Dermis blood vessel endothelial cell (primary cell): ENCODE measurements at places on chromosomes 5 and 9. TPM values are rescaled to one million over a fixed set of nuclear protein-coding genes. Genes with fewer than 3 reads are reported as not detected.

Gene C9orf153
- 0.14 TPM in 1 of 2 replicates, not detected in the other for total RNA-seq

Gene ADAM19
- 30.0 and 43.7 TPM in 2 replicates for total RNA-seq

Gene ENHO
- 0.42 TPM in 1 of 2 replicates, not detected in the other for total RNA-seq

Gene DEPDC1B
- total RNA-seq = 6.8 and 19.7 TPM in 2 replicates

Gene SMIM33
- not detected in 2 replicates for total RNA-seq

Gene PPP3R2
- total RNA-seq = not detected in 2 replicates

Gene TMEM171
- total RNA-seq = 1.0 and 1.9 TPM in 2 replicates

Gene PAM
- 264 and 271 TPM in 2 replicates for total RNA-seq

Gene GARNL3
- 2.4 and 3.4 TPM in 2 replicates for total RNA-seq

Gene C1QTNF3
- total RNA-seq = under 0.01 and 0.51 TPM in 2 replicates

Gene SNCB
- total RNA-seq = 0.84 and 1.4 TPM in 2 replicates

- no peak for DNase-seq
Observed at GRCh38 chr5:7802855-7803254, 48.1 kb downstream of the CFAP90 start.

DNA sequence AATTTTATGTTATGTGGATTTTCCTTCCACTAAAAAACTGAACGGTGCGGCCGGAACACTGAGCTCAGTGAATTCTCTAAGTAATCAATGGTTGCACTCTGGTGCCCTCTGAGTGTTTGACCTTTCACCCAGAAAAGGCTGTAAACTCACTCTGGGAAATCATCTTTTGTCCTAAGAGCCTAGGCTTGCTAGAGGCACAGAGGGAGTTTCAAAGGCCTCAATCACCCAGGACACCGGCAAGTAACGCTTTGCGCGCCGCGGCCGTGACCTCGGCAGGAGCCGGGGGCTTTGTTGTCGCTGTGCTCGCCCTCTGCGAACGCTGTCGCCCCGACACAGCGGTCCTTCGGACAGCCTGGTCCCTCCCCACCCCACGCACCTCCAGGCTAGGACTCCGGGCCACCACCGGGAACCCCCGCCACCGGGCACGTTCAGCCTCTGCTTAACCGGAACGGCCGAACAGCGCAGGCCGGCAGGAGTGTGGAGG lies 703 bp downstream of the ISCA1 start:
- DNase-seq = no peak

GRCh38 chr5:61620699-61621182 lies 288.7 kb downstream of the ZSWIM6 start:
- DNase-seq = no peak

DNA sequence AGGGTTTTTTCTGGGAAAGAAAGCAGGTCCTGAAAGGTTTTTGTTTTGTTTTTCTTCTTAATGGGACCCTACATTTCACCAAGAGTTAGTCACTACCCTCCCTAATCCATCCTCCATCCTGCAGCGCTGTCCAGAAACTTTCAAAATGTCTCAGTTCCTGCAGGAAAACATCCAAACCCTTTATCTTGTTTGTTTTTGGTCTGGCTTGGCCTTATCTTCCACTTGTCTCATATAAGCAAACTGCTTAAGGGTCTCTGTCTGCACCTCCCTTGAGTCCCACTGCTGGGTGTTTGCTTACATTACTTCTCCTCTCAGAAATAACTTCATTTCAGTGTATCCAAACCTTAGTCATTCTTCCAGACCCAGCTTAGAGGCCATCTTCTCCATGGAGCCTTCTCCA lies 11.0 kb upstream of the TRAF1 start:
- DNase-seq = no peak

GRCh38 chr9:120284821-120285220 lies 295.1 kb downstream of the CDK5RAP2 start:
- no peak for DNase-seq

DNA sequence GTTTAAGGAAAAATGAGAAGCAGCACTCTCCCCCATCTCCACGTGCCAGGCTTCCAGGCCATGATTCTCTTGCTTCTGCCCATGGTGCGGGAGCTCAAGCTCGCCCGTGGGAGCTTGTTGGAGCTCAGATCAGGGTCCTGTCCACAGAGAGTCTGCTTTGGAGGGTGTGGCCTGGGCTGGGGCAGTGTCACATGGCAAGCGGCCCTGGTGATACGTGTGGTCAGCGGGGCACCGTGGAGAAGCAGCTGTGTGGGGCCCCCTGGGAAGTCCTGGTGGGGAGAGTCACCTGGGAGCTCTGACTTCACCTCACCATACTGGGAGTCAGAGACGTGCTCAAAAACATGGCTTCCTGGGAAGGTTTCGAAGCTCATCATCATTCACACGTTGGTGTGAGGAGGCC lies 275.3 kb downstream of the GADD45G start:
- no peak for DNase-seq

DNA sequence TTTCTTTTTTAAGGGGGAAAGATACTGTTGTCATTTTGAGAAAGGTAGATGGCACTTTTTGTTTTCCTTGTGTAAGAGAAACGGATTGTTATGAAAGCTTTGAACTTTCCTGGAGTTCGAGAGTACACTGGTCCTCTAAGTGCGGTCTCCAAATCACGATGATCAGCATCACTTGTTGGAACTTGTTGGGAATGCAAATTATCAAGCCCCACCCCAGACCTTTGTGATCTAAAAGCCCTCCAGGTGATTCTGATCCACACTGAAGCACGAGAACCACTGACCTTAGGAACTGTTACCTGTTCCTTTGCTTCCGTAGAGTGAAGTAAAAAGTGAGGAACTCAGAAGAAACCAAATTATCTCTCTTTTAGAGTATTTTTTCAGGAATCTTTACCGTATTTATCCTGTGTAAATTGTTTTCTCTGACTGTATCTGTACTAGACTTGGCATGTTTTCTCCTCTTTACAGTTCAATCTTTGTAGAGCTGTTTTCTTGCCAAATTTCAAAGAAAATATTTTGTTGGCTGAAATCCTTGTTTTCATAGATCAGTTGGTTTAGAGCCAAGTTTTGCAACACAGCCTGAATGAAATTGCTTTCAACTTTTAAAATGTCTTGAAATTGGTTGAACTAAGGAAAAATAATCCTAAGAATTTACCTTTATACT lies 4.0 kb downstream of the MAT2B start:
- peak; percentile 59 for DNase-seq

DNA sequence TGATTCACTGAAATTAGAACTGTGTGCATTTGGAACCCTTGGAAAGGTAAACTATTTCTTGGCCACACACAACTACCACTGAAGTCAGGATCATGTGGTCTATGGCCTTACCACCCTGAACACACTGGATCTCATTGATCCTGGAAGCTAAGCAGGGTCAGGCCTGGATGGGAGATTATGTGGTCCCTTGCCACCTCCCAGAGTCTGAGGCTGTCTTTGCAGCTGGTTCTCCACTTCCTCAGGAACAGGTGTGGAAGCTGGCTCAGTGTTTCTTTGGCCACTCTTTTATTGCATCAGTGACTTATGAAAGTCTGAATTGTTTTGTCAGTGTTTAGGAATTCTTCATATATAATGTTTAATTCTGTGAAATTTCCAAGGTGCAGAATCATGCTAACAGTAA lies 89.2 kb downstream of the TEK start:
- peak; percentile 29 for DNase-seq

DNA sequence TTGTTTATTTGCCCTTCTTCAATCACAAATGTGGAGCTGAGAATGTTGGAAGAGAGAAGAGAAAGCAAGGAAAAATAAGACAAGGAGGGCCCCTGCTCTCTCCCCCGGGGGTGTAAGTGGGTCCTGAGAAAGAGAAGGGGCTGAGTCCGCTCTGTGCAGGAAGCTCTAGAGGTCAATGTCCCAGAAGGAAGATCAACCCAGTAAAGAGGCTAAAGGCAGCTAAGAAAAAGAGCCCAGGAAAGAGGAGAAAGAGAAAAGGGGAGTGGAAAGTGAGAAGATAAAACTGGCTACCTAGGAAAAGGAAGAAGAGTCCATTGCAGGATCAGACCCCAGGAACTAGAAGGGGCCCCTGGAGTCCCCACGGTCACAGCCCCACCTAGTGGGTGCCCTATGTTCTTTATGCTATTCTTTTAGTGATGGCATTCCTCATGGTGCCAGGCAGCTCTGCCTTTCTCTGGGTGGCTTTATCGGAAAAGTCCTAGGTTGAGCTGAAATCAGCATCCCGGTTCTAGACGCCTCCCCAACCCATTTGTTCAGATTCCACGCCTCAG lies 583.4 kb downstream of the ACTL7B start:
- peak; percentile 67 for DNase-seq

DNA sequence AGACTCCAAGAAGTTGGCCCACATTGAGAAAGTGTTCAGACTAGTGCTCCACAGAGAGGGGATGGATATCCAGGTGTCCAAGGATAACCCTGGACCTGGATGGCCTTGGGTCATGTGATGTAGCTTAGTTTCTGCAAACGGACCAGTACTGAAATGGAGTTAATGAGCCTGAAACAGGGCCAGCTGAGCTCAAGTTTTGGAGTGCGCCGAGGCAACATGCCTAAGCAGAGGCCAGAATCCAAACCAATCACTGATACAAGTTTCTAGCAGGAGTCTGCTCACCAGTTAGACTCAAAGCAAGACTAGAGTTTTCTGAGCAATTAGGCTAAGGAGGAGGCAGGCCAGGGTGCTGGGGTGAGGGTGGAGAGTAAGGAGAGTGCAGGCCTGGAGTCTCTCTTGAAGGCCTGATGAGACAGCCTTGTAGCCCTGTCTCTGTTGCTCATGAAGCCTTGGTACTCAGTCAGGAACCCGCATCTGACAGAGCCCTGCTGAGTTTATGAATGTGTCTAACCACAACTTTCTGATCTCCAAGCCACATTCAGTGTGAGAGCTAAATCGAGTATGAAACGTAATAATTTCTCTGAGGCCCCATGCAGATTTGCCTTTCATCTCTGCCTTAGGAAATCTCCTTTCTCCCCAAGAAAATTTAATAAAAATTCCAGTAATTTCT lies 68.9 kb upstream of the EQTN start:
- no peak for DNase-seq

DNA sequence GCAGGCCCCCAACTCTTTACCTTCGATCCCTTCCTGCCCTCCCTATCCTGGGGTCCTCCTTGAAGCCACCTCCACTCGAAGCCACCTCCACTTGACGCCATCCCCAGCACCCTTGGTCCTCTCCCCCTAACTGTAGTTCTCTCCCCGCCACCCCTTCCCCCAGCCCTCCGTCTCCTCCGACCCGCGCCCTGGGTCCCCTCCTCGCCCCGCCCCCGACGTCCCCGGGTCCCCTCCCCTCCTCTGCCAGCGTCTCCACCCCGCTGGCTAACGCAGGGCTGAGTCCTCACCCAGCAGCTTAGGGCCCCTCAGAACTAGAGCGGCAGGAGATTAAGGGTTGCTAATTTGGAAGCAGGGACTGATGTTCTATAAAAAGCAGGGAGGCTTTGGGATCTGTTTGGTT lies 30.6 kb upstream of the ANKRD33B start:
- DNase-seq = no peak

GRCh38 chr5:158921441-158922262 lies 178.1 kb downstream of the EBF1 start:
- DNase-seq = no peak

DNA sequence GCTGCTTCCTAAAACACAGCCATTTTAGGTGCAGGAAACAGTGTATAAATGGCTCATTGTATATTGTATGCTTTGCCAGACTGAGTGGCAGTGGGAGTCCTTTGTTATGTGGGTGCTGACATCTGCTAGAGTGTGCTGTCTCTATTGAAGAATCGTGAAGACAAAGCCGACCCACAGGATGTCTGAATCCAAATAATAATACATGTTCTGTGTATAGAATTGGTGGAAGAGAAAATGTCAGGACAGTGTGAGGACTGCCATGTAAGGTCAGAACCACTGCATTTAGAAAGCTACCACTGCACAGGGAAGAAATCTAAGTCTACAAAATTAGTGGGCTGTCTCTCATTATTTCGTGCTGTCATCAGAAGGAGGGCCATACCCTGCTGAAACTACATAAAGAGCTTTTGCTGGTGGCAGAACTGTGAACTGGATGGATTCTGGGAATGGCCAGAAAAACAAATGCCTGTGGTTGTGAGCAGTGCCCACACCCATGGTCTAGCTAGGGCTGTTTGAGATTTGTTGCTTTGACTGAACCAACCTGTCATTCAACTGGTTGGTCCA lies 2.5 kb downstream of the IL7R start:
- peak; percentile 58 for DNase-seq

- DNase-seq = no peak
Observed at GRCh38 chr5:14102666-14103065, 40.5 kb upstream of the TRIO start.

- DNase-seq = no peak
Observed at GRCh38 chr5:87053146-87053545, 214.5 kb upstream of the RASA1 start.

- DNase-seq = peak; percentile 10
Observed at GRCh38 chr9:27460226-27461023, 63.7 kb upstream of the IFNK start.

DNA sequence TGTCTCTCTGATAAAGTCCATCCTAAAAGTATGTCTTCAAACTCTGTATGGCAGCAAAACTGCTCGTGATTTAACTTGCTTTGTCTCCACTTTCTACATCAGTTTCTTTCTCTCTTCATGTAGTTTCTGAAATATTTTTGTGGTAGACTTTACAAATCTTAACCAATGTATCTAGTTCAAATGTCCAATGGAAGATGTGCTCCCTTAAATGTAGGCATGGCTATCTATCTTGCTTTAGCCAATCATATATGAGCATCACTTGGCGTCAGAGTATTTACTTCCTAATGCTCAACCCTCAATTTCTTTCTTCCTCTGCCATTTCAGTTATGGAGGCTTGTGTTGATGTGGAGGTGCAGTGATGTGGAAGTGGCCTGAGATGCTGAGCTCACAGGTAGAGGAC lies 206.1 kb upstream of the ZNF608 start:
- DNase-seq = no peak

DNA sequence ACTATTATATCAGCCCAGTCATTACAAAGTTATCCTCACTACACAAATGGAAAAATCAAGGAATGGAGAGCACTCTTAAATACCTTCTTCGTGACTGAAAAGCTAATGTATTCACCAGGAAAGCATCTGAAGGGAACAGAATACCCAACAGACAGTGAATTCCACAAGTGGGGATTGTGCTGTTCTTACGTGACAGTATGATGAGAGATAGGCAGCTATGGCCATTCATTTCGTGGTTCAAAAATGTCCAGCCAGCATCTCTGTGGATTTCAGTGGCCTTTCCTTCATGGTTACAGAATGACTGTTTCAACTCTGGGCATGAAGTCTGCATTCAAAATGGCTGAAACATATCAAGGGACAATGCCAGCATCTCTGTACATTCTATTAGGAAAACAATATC lies 323.8 kb downstream of the PRELID2 start:
- no peak for DNase-seq

GRCh38 chr5:113202746-113203716 lies 226.4 kb downstream of the DCP2 start:
- DNase-seq = no peak
